NCI-H2171 treated with DMSO at 0.1 percent for 48 hours (cell line): ENCODE measurements at places on chromosomes 12 and 14.
A peak's percentile ranks its signal among the peaks of the same experiment; 100 is the strongest.

DNA sequence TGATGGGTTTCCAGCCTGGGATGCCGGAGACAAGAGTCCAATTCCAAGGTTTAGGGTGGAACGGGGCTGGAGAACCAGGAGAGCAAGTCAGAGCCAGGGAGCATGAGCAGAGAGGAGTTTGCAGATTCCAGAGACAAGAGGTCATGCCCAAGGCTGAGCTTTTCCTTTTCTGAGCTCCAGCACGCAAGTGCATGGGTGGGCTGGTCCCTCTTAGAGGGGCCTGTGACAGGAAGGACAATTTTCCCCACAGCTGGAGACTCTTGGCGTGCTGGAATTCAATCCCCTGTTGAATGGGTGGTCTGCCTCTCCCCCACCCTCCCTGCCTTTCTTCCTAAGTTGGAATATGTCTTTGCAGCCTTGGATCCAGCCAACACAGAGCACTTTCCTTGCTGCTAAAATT, 431.9 kb downstream of the BCL11B start:
- no peak for DNase-seq

DNA sequence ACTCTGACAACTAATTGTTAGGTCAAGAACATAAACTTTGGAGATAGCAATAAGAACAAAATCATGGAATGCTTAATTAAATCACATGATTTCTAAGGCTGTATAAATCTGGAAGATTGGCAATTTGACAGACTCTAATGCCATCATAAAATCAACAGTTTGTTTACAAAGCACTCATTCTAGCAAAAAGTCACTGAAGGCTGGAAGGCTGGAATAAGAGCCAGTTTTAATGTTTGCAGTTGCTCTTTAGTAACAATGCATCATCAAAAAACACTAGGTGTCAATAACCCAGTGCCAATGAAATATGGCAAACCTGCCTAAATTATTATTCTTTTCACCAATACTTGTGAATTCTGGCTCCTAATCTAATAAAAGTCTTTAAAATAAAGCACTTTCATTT, 65.0 kb downstream of the NUMB start:
- no peak for DNase-seq

DNA sequence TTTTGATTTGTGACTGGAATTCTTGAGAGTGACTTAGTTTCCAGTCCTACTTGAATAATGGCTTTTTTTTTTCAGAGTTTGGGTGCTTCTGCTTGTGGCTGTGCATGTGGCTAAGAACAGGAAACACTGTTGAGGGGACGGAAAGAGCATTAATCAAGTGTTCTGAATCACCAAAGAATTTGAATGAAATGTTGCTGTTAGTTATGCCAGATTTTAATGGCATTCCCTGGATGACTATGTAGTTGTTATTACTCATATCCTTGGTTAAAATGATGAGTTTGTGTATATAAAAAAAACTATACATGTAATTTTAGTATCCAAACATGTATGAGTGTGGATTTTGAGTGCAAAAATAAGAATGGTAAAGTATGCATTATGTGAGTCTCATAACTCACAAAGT, 347.9 kb downstream of the BCAT1 start:
- no peak for DNase-seq

DNA sequence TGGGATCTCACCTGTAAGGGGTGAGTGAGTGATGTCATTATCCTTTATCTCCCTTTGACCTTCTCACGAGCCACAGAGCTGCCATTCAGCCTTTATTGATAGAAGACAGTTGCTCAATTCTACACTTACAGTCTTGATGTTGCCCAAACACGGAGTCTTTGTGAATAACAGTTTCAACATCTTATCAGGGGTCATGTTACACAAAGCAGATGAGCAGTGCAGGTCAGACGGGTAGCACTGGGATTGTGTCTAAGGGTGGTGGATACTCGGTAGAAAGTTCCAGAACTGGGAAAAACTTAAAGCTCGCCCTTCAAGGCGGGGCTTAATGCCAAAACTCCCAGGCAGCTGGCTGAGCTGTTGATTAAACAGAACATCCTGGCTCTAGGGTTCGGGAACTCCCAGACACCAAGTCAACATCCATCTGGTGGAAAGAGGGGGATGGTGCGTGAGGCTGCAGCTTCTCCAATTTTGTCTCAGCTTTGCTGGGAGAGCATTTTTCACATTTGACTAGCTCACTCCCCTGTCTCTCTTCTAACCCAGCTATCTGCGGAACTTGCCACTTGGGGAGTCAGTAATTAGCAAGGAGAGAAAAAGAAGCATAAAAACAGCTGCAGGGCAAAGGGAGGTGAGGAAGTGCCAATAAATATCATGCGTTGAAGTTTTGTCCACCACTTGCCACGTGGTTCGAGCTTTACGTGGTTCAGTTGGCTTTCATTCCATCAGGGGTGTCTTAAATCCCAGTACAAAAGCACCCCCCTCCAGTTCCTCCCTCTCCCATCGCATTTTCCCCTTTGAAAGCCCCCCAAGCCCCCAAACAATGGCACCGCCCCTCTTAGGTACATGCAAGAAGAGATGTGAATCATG, 31.0 kb downstream of the FOXN4 start:
- DNase-seq, result peak; percentile 79

- DNase-seq, result no peak
Observed at GRCh38 chr14:76023757-76024156, 38.2 kb downstream of the IFT43 start.

DNA sequence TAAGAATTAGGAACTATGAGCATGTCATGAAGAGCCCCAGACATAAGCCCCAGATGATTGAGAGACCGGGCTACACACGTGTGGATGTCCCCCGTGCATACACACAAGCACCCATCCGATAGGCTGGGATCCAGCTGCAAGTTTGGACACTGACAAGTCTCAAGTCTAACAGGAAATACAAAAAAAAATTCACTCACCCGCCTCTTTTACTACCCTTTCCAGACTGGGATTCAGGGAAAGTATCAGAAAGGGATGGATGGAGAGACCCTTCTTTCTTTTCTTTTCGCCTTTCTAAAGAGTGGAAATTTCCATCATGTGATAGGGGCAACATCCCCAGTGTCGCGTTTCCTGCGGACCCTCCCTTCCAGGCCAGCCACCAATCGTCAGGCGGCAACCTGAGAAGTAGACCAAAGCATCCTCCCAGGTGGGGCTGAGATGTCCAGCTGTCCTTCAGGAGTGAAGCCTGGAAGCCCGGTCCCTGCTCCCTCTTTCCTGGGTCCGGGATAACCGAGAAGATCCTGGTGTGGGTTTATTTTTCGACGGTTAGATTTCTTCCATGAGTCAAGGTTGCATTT, 6.4 kb upstream of the SLC38A4 start:
- no peak for DNase-seq

DNA sequence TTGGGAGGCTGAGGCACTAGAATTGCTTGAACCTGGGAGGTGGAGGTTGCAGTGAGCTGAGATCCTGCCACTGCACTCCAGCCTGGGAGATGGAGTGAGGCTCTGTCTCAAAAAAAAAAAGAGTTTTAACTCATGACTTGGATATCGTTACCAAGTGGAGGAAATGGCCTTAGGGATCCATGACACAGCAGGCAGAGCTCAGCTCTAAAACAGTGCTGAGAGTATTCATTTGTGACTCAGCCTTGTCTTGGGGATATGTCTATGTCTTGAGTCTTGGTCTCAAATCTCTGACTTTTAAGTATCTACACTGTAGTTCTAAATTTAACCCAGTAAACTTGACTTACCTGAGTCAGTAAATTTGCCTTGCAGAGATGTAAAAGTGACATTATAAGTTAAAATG, 8.8 kb upstream of the PEX5 start:
- no peak for DNase-seq

DNA sequence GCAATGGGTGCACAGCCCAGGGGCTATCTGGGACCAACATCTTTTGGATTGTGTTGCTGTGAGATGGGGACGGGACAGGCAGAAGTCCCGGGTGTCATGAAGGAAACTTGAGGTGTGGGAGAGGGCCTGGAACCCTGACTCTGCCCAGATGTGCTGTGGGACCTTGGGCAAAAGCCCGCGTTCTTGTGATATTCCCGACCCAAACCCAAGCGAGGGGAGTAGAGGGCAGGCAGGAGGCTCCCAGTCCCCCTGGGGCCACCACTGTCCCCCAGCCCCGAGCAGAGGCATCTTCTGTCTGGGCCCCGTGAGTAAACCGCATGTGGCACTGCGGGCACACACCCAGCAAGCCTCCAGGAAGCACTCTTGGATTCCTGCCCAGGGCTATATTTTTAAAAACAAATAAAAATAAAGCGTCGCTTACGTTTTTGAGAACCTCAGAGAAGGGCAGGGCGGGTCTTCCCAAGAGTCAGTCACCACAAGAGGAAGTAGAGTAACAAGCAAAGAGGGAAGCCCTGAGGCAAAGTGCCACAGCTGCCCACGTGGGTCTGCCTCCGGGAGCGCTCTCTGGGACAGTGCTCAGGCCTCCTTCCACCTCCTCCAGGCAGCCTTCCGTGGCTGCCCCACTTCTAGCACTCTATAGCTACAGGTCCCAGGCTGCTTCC, 39.5 kb downstream of the BEGAIN start:
- DNase-seq, result no peak

GRCh38 chr14:31942166-31942841, 134.8 kb upstream of the ARHGAP5 start:
- DNase-seq, result no peak

DNA sequence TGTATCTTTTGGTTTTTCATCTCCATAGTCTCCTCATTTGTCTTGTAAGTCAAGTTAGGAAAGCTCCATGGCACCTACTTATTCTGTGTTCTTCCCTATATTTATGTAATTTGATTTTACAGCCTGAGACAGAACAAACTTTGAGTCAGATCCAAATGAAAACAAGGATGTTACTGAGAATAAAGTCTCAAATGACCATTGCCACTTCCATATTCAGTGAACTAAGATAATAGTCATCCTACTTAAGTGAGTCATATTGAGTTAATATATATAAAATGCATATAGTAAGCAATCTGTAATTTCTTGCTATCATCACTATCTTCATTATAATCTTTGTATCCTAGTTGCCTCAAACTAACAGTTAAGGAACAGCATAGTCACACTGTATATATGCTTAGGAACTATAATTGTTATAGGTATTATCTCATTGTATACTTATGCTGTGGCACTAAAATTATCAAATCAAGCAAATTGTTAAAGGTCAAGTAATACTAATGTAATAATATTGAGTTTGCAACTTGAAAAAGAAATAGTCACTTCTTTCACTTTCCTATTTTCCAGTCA, 30.8 kb downstream of the TMTC3 start:
- DNase-seq, result no peak

GRCh38 chr12:43951286-43951685, 115.4 kb downstream of the TMEM117 start:
- no peak for DNase-seq

DNA sequence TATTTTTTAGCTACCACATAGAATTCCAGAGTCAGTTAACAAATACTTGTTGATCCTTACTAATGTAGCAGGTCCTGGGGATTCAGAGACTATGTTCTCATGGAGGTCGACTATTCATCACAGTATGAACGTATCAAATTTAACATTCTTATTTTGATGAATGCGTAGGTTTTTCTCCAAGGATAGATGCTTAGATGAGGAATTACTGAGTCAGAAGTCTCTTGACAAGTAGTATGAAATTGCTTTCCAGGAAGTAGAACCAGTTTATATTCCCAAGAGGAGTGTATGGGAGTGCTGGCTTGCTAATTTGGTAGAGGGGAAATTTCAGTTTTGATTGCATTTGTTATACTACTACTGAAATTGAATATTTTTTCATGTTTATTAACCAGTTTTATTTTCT, 42.8 kb upstream of the CRADD start:
- DNase-seq, result no peak

DNA sequence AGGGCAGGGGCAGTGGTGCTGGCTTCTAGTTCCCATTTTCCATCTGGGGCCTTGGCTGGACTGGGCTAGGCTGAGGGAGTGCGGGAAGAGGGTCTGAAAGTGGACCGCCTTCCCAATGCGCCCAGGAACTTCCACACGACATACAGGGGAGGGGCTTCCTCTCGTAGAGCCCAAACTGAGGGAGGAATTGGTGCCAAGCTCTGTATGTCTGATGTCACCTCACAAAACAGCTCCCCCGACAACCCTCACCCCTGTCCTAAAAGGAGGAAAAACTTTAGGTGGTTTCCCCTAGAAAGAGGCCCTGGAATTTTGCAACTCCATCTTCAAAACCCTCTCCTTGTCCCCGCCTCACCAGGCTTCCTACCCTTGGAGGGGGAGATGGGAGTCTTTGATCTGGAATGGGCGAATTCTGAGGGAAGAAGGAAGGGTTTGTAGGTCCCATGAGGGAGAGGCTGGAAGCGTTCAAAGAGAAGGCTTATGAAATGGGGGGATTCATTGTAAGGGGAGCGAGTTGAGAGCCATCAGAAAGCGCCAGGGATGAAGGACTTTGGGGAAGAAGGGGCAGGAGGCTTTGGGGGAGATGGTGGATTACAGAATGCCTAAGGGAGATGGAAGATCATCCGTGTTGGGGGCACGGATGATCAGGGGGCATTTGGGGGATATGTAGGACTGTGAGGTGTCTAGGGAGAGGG, 844 bp downstream of the GLTP start:
- DNase-seq, result peak; percentile 28

DNA sequence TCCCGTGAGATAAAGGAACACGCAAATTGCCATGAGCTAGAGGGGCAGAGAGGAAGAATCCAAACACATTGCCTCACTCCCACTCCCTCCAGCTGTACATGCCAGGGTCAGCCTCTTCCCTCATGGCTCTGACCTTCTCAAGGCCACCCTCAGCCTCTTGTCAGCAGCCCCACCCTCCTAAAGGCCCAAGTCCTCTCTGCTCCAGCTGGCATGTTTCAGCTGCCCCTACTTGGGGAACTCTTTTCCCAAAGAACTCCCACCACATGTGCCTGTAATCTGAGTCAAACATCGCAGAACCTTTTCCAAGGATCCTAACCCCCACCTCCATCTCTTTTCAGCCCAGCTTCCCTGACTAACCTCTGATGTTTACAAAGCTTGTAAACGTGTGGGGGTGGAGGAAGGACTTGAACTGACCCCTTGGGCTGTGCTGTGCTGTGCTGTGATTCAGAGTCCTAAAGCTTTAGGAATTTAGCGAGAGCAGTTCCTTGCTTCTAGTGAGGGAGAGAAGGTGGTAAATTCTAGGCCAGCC, 7.3 kb upstream of the CACNB3 start:
- no peak for DNase-seq

GRCh38 chr14:73227812-73228781, 9.2 kb upstream of the PAPLN start:
- peak; percentile 97 for DNase-seq

- DNase-seq, result no peak
Observed at GRCh38 chr12:29164477-29165393, 15.7 kb downstream of the FAR2 start.

- no peak for DNase-seq
Observed at GRCh38 chr12:66041651-66042363, 88.7 kb downstream of the LLPH start.

GRCh38 chr12:13181375-13182070, 15.0 kb upstream of the EMP1 start:
- no peak for DNase-seq

- no peak for DNase-seq
Observed at GRCh38 chr14:102264775-102265174, 40.2 kb downstream of the MOK start.

- no peak for DNase-seq
Observed at GRCh38 chr12:58711974-58712373, 208.3 kb downstream of the LRIG3 start.

DNA sequence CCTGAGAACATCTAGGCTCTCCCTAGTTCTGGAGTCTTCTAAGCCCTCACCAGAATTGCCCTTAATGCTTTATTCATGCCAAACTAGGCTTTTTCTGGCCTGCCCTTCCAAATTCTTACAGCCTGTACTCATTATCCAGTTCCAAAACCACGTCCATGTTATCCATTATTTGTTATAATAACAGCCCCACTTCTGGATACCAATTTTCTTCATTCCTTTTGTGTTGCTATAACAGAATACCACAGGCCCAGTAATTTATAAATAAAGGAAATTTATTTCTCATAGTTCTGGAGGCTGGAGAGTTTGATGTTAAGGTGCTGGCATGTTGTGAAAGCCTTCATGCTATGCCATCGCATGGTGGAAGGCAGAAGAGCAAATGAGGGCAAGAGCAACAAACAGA, 68.0 kb upstream of the AMIGO2 start:
- no peak for DNase-seq
